ENCODE measurements at places on chromosomes 13 and 19.

GRCh38 chr19:51121257-51121656 lies 3.4 kb upstream of the SIGLEC9 start:
- no peak for DNase-seq

DNA sequence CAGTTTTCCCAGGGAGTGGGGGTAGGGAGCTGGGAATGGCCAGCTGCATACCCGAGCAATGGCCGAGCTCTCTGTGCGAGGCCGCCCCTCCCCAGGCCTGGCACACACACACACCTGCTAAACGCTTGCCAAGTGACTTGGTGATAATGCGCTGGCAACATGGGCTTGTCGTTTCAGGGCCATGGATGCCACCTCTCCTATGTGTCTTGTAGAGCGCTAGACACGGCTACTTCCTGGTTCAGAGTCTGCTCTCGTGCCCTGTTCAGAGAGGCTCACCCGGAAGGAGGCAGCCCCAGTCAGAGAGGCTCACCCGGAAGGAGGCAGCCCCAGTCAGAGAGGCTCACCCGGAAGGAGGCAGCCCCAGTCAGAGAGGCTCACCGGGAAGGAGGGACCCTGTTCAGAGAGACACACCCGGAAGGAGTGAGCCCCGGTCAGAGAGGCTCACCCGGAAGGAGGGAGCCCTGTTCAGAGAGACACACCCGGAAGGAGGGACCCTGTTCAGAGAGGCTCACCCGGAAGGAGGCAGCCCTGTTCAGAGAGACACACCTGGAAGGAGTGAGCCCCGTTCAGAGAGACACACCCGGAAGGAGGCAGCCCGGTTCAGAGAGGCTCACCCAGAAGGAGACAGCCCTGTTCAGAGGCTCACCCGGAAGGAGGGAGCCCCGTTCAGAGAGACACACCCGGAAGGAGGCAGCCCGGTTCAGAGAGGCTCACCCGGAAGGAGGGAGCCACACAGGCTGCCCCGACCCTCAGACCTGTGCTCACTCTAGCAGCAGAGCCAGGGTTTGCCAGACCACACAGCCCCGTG lies 4.2 kb downstream of the ADPRHL1 start:
- no peak for DNase-seq

DNA sequence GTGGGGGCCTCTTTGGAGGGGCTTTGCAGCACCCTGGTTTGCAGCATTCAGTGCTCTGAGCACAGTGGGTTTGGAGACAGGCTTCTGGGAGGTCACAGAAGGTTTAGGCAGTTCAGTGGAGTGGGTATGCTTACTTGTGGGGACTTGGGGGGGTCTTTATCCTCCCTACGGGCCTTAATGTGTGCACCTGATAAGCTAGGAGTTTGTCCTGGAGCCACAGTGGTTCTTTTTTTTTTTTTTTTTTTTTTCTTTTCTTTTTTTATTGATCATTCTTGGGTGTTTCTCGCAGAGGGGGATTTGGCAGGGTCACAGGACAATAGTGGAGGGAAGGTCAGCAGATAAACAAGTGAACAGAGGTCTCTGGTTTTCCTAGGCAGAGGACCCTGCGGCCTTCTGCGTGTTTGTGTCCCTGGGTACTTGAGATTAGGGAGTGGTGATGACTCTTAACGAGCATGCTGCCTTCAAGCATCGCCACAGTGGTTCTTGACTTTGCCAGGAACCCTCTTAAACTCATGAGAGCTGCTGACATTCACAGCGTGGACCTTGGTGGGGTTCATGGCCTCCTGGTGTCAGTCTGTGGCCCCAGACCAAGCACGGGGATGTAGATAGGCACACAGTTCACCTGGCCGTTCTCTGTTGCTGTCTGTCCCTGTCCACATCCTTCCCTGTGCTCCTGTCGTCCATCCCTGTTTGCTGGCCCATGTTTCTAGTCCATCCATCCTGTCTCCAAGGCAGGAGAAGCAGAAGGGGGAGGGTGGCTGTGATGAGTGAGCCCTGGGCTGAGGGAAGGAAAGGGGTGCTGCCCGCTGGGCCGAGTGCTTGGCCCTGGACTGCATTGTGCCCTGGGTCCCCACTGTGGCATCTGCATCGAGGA lies 2.7 kb downstream of the EGLN2 start:
- DNase-seq, result no peak

GRCh38 chr19:17796013-17796837 lies 1.3 kb downstream of the B3GNT3 start:
- no peak for DNase-seq

GRCh38 chr13:20873348-20873747 lies 29.2 kb downstream of the XPO4 start:
- DNase-seq, result no peak

DNA sequence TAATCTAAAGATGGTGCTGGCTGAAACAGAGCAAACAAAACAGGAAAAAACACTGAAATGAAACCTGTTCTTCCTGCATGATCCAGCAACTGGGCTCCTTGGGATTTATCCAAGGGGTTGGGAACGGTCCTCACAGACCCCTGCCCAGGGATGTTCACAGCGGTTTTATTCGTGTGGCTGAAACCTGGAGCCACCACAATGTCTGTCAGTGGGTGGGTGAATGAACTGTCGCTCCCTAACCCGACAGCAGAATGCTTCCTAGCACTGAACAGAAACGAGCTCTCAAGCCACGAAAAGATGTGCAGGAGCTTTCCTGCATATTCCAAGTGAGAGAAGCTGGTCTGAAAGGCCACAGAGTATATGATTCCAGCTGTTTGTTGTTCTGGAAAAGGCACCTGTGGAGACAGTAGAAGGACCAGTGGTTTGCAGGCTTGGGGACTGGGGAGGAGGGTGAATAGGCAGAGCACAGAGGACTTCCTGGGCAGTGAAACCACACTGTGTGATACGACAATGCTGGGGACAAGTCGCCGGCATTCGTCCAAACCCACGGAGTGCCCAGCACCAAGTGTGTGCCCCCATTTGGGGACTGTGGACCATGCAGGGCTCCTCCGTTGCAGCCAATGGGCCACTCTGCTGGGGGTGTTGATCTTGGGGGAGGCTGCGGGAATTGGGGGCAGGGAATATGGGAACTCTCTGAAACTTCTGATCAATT lies 73.9 kb downstream of the TEX29 start:
- no peak for DNase-seq

DNA sequence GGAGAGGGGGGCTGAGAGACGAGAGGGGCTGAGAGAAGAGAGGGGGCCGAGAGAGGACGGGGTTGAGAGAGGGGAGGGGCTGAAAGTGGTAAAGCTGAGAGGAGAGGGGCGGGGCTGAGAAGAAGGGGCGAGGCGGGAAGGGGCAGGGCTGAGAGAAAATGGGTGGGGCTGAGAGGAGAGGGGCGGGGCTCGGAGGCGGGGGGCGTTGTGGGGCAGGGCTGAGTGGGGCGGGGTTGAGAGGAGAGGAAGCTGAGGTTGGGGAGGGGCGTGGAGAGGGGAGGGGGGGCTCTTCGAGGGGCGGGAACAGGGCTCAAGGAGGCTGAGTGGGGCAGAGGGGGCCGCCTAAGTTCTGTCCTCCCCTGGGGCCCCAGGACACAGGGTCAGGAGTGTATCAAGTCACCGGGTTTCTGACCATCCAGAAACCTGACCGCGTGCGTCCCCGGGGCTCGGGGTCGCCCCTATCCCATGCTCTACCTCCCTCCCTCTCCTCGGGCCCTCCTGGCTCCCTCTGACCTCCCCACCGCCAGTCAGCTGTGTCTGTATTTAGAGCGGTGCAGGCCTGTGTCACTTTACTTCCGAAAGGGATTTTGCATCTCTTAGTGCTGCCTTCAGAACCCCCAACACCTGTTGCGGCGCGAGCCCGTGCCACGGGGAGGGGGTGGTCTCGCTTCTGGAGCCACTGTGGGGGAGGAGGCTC lies 38.6 kb upstream of the SEMA6B start:
- DNase-seq, result no peak

- DNase-seq, result no peak
Observed at GRCh38 chr13:68810660-68811059, 1297.0 kb upstream of the ATXN8OS start.

DNA sequence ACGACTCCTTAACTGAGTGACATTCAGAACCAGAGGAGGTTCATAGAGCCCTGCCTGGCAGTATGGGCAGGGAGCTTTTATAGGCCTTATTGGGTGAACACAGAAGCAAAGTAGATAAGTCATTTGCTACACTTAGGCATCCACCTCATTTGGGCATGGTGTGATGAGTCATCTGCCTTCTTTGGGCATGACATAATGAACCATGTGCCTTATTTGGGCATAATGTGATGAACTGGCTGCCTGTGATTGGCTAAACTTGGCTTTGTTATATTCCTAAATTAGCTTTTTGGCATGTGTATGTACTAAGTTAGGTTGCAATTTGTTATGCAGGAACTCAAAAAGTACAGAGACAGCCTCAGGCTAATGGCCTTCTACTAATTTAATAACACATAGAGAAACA lies 2210.2 kb upstream of the PCDH20 start:
- DNase-seq, result no peak

DNA sequence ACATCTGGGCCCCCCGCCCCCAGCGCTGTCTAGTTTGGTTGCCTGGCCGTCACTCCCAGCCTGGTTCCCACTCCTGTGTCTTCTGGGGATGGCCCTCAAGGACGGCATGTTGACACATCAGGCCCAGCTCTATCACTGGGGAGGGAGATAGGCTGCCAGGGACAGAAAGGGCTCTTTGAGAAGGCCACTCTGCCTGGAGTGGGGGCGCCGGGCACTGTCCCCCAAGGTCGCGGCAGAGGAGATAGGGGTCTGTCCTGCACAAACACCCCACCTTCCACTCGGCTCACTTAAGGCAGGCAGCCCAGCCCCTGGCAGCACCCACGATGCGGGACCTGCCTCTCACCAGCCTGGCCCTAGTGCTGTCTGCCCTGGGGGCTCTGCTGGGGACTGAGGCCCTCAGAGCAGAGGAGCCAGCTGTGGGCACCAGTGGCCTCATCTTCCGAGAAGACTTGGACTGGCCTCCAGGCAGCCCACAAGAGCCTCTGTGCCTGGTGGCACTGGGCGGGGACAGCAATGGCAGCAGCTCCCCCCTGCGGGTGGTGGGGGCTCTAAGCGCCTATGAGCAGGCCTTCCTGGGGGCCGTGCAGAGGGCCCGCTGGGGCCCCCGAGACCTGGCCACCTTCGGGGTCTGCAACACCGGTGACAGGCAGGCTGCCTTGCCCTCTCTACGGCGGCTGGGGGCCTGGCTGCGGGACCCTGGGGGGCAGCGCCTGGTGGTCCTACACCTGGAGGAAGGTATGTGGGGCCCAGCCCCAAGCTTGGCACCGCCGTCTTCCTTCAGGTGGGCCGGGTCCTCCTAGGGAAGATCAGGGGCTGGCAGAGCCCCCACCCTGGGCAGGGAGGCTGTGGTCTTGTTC lies at the start of gene AMH:
Gene AMH (plus strand): TSS at position 314 of the 857 bp plus-strand sequence. CDS start 10 bp downstream, at position 324.
- DNase-seq, result no peak

DNA sequence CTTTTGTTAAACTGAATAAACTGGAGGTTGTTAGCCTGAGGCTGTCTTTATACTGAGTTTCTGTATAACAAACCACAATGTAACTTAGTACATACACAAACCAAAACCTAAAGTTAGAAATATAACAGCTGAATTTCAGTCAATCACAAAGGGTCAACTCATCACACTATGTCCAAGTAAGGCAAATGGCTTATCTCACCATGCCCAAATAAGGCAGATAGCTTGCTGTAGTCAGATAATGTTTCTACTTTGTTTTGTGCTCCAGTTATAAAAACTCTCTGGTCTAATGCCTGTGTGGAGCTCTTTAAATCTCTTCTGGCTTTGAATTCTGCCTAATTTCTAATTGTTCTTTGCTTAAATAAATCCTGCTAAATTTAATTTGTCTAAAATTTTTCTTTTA lies 1323.4 kb upstream of the ATXN8OS start:
- no peak for DNase-seq

DNA sequence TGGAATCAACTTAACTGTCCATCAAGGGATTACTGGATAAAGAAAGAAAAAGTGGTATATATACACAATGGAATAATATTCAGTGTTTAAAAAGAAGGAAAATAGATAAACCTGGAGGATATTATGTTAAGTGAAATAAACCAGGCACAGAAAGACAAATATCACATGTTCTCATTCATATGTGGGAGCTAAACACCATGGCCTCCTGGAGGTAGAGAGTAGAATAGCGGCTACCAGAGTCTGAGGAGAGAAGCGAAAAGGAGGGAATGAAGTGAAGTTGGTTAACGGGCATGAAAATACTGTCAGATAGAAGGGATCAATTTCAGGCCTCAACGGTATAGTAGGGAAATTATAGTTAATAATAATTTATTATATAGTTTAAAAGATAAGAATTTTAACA lies 147.5 kb upstream of the OBI1 start:
- DNase-seq, result no peak

- no peak for DNase-seq
Observed at GRCh38 chr13:110925023-110925612, 10.2 kb upstream of the ANKRD10 start.

GRCh38 chr19:39828654-39829032 lies 5.3 kb downstream of the DYRK1B start:
- no peak for DNase-seq

DNA sequence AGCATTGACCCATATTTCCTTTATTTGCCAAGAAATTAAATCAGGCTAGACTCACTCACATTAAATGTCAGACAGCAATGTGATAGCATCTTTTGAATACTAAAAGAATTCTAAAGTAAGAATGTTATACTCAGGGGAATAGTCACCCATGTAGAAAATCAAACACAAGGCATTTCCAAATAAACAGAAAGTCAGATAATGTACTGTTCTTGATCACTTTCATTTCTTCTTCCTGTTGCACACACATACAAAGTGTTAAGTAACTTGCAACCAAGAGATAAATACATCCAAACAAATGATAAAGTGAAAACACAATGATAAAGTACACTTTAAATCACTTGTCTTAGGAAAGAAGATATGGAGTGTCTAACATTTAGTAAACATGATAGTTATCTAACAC lies 1366.6 kb upstream of the MIR17HG start:
- DNase-seq, result no peak

GRCh38 chr19:47848823-47849473 lies 10.1 kb upstream of the TPRX2 start:
- no peak for DNase-seq

GRCh38 chr13:21825186-21825585 lies 154.3 kb downstream of the FGF9 start:
- no peak for DNase-seq

- DNase-seq, result no peak
Observed at GRCh38 chr13:93283255-93283654, 56.6 kb downstream of the GPC6 start.

DNA sequence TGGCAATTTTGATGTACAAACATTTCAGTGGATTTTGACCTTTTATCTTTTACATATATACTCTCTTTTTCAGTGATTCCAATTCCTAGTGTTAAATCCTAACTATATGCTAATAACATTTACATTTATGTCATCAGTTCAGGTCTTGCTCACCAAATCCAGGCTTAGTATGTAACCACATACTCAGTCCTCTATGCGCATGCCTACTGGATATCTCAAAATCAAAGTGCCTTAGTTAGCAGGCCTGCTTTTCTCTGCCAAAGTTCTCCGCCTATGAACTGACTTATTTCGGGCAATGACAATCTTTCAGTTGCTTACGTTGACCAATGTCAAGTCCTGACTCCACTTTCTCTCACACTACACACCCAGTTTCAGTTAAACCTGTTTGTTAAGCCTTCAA lies 478.5 kb upstream of the SLITRK1 start:
- no peak for DNase-seq
